Left ventricle myocardium superior (tissue), 1 donor: ENCODE measurements at places on chromosomes 3 and 15.

DNA sequence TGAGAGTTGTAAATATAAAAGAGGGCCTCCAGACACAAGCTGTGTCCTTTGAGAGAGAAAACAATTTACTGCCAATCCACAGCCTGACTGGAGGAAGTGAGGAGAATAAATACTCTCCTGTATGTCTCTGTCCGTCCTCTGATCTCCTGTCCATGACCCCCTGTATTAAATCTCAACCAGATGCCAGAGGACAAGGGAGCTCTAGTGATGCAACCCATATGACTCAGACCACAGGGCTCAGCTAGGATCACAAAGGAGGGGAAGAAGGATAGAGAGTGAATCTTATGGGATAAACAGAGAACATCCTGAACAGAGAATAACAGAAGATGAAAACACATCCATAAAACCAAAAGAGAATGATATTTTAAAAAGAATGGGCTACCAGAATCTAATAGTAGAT is 482.6 kb downstream of the PLOD2 start:
- DNase-seq: no peak

DNA sequence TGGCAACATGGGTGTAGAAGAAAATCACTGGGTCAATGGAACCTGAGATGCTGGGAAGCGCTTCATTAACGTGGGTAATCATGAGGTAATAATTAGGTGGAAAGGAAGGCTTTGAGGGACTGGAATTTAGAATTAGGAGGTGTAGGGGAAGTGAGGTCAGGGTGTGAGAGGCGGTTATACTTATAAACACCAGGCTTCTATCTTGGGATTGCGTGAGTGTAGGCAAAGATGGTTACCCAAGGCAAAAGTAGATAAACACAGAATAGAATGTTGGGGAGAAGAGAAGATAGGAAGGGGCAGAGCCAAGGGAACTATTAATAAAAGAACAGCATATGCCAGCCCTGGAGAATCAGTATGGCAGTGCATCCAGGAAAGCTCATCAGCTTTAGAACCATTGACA is 3.3 kb upstream of the AQP9 start:
- DNase-seq: no peak

DNA sequence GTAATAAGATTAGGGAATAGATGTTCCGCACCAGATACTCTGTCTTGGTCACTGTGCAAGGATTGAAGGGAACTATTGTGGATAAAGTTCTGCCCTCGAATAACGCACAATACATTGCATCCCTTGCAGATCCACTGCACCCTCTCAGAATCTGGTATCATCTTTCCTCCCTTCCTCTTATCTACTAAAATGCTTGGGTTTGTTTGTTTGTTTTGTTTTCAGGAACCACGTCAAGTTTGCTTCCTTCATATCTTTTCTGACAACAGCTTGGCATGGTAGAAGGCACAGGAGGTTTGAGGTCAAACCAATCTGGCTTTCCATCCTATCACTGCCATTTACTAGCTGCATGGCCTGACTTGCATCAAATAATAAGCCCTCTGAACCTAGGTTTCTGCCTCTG is 2.0 kb upstream of the FSTL1 start:
- no peak for DNase-seq

- DNase-seq: no peak
Measured at GRCh38 chr3:108507902-108508301, 2.5 kb downstream of the MYH15 start.

DNA sequence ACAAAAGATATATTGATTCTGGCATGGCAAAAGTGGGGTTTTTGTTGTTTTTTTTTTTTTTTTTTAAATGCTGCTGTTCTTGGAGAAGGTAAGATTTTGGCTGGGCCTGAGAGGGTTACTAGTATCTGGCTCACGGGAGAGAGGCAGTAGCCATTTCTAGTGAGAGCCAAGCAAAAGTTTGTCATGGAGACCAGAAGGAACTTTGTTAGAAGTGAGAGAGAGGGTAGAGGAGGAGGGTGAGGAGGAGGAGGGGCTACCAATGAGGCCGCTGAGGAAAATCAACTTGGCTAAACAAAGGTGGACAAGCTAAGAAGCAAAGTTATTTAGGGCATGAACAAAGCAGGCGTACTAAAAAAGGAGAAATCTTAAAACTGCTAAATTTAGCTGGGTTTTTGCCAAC is 48.9 kb upstream of the STRIT1 start:
- no peak for DNase-seq

DNA sequence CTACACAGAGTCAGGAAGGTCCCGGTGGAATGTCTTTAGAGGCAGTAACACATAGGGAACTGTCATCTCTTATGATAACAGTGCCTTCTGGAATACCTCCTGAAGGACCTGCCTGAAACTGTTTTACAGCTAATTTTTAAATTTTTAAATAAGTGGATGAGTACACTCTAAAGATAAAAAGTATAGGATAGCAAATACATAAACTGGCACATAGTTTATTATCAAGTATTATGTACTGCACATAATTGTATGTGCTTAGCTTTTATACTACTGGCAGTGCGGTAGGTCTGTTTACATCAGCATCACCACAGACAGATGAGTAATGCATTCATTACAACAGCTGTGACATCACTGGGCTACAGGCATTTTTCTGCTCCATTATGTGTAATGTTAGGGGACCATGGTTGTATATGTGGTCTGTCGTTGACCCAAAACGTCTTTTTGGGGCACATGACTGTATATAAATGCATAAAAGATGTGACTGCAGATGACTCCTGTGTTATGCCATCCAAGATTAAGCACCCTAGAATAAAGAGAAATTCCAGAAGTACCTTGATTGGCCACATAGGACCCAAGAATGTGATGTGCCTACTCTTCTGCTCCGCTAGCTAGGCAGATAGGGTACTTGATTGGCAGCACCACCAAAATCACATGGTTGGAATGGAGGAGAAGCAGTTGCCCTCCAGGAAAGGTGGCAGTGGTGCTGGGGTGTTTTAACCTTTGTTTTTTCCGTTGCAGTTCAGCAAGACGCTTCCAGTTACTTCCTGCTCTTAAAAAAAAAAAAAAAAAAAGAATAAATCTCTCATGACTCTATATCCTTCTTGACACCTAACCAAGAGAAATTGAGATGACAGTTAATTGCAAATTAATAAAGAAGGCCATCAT is 3.3 kb downstream of the VPS8 start:
- no peak for DNase-seq

- no peak for DNase-seq
Measured at GRCh38 chr3:188059351-188059750, 94.6 kb upstream of the LPP start.

DNA sequence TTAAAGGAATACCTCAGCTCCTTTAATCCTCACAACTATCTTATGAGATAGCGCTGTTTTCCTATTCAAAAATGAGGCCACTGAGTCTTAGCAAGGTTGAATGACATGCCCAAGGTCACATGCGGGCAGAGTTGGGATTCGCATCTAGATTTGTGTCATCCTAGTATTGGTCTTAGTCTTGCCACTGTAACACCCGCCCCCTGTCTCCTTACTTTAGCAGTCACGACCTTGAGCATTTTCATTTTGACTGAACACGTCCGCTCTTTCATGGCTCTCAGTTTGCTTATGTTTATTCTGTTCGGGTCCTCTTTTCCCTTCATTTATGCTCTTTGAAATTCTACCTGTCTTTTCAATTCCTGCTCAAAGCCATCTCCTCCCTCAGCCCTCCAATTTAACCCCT is 112.5 kb upstream of the CADPS start:
- no peak for DNase-seq

DNA sequence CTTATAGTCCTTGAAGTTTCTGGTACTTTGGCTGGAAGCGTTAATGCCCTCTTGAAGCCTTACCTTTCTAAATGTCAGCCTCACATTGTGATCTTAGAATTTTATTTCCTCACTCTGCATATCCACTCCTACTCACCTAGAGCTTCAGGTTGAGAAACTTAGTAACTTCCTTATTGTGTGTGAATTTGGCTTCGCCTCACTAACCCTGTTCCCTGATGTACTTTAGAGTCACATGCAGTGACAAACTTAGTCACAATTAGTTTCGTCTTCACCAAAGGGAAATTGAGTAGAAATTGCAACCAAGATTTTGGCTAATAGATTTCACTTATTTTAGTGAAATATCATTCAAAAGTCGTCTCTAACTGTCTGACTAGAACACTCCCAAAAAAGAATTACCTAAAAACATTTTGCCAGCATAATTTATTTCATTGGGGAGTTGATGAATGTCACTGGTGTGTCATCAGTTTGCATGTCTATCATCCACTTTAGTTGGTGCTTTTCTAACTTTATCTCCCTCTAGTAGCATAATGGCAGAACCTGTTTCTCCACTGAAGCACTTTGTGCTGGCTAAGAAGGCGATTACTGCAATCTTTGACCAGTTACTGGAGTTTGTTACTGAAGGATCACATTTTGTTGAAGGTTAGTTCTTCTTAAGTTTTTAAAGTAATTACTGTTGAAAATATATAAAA is 960 bp downstream of the MFN1 start:
- DNase-seq: no peak

GRCh38 chr3:69433969-69434325 is 48.1 kb upstream of the FRMD4B start:
- DNase-seq: no peak

- DNase-seq: no peak
Measured at GRCh38 chr15:68352401-68353062, 75.0 kb downstream of the FEM1B start.

GRCh38 chr3:134371542-134372324 is 2.5 kb downstream of the AMOTL2 start:
- no peak for DNase-seq
